Stimulated activated CD8-positive, alpha-beta memory T cell treated with anti-CD3 and anti-CD28 coated beads, Interleukin-2, amount 100 ng/mL, for 48 hours (primary cell): ENCODE measurements at places on chromosomes 6 and 20.

GRCh38 chr6:13952101-13952500 lies 27.3 kb downstream of the RNF182 start:
- DNase-seq: no peak

DNA sequence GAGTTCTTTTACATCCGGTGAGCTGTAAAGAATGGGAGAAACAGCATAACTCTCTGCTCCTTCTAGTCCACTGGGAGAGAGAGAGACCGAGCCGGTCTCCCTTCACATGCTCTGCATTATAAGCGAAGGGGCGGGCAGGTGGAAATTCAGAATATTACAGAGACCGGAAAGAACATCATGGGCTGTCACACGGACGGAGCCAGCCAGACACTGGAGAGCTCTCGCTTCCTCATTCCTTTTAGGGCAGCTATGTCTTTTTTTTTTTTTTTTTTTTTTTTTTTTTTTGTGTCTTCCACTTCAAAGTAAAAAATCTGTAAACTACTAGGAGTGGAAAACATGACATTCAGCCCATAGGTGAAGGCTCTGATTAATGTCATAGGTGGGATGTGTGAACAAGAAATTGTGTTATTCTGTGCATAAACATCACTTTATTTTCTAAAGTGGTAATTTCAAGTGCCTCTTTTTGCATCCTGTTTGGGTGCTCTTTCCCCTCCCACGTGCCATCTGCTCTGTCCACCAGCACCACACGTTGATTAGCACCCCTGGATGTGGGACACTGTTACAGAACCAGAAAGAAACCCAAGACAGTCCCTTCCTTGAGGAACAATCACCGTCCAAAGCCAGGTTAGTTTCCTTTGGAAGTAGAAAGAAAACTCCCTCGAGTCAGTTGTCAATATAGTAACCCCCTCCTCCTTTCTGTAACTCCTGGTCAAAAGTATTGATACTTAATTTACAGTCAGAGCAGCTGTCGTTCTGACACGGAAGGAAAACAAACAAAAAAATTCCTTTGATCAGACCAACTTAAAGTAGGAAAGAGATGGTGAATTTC lies at the start of gene TAGAP:
Gene TAGAP, minus strand, starts transcription at position 93 of the 829 bp plus-strand sequence. CDS start 845 bp downstream, outside the sequence.
- peak; percentile 70 for DNase-seq

- no peak for DNase-seq
These were observed 113.1 kb upstream of the ZNF217 start for GRCh38 chr20:53706466-53707370.

GRCh38 chr6:228881-229651 lies 63.2 kb upstream of the DUSP22 start:
- DNase-seq: no peak

DNA sequence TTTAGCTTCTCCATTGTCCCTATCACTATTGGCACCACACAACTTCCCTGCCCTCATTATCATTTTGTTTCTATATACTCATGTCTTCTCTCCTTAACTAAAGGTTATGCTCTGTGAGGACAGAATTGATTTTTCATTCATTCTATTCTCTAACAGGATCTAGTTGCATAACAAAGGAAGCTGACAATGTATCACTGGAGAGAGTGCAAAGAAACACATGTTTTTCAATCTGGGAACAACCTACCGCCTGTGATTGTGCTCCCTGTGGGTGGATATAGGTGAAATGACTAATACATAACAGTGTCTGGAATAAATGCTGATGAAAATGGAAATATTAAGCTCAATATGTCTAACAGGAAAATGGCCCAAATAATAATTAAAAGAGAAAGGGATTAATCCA lies 56.6 kb downstream of the COL12A1 start:
- DNase-seq: no peak

DNA sequence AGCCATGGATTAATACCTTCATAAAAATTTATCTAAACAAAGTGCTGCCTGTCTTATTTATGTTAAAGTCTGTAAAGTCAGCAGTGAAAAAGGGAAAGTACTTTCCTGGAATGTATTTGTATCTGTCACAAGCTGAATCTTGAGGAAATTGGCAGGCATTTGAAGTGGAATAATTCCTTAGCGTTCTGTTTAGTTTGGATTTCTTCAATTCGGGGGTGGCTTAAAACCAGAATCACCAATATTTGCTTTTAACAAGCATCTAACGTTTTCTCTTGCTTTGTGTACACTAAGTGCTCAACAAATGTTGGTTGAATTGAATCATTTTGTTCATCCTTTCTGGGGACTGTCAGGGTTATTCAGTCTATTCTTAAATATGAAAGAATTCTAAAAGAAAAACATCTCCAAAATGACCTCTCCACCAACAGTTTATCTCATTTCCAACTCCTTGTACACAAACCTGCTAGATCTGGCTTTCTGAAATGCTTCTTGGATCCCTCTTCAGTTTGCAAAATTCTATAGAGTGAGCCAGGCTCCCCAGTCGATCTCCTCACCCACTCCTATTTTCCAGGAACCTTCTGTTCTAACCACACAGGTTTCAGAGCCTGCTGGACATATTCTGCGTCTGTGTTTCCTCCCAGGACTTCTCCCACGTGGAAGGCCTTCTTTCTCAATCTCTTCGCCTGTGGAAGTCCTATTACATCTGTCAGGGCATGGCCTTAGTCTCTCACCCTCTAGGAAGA lies 2.0 kb upstream of the NPEPL1 start:
- DNase-seq: no peak

- no peak for DNase-seq
These were observed 183.6 kb upstream of the QKI start for GRCh38 chr6:163230901-163231300.

- DNase-seq: no peak
These were observed 15.8 kb downstream of the MYB start for GRCh38 chr6:135196739-135197510.

GRCh38 chr6:33211136-33211535 lies 2.8 kb downstream of the RING1 start:
- no peak for DNase-seq

DNA sequence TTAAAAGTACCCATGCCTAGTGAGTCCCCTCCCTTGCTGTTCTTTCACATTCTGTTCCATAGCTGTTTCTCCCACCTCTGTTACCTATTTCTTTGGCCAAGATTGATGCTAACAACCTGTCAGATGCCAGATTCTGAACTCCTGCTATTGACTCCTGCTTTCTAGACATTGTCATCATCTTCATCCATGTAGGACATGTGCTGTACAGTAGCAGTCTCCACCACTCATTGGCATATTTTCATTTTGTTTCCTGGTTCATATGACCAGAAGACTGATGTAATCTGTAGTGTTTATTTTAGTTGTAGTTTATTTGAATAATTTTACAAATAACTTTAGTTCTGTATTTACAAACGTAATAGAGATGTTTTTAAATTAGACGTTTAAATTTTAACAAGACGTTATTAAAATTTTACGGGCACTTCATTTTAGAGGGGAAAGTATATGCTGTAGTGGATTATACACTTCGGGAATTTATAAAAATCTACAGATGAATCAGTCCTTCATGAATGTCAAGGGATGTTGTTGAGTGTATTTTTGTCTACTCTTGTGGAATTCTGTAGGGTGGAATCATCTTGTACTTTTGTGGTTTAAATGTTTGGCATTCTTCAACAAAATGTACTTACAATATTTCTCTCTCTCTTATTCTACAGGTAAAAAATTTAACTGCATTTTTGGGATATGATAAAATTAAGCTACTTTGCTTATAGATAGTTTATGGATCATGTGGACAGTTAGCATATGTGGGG lies 34.1 kb downstream of the TRMT11 start:
- DNase-seq: no peak

DNA sequence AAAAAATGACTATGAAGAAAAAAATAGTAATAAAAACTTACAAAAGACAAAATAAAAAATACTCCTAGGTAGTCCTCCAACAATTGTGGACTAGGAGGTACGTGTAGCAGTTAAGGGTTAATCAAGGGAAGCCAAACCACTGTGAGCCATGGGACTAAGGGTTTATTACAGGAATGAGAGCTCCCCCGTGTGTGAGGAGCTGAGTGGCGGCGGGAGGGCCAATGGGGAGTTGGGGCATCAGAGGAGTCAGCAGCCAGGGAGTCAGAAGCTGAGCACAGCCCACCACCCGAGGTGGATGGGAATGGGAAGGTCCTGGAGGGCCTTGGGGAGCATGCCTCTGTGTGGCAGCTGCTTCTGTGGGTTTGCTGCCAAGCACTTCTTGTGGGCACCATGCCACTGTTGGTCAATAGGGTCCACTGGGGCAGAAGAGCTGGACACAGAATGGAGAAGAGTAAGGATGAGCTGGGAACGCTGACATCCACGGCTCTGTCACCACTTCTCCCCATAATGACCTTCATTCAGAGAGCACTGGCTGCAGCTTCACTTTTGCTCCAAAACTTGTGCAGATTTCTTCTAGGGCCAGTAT lies 373.3 kb downstream of the CDKAL1 start:
- DNase-seq: no peak

GRCh38 chr6:22601984-22602383 lies 32.6 kb downstream of the HDGFL1 start:
- no peak for DNase-seq

GRCh38 chr20:26135325-26136110 lies 438.9 kb upstream of the ZNF337 start:
- no peak for DNase-seq

DNA sequence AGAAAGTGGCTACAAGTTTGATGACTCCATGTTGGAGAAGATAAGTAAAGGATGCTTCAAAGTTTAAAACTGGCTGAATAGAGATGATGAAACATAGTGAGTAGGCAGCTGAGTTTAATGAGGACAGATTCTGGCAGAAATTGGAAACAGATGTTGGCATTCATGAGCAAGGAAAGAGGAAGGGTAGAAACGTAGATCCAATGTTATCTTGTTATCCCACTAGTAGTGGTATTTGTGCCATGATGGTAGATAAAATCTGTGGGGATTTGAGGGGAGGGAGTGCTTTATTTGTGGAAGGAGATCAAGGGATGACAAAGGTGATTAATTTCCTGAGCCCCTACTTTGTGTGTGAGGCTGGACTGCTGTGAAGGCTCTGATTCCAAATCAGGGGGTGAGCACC lies 69.5 kb downstream of the MRAP2 start:
- DNase-seq: no peak

DNA sequence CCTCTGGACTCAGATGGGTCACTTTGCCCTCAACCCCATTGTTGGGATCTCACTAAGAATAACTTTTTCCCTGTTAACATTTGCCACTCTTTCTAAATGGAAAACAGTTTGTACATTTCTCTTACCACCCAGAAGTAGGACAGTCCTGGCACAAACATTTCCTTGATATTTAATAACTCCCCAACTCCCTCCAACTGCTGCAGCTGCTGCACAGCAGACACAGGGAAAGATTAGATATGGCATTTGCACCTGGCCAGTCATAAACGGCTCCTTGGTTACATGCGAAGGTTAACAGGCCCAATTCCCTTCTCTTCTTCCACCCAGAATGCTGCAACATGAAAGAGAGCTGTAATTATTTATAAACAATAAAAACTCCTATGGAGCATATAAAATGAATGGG lies 55.9 kb upstream of the SOX4 start:
- no peak for DNase-seq

- no peak for DNase-seq
These were observed 1311.5 kb upstream of the GJE1 start for GRCh38 chr6:140821196-140821595.

DNA sequence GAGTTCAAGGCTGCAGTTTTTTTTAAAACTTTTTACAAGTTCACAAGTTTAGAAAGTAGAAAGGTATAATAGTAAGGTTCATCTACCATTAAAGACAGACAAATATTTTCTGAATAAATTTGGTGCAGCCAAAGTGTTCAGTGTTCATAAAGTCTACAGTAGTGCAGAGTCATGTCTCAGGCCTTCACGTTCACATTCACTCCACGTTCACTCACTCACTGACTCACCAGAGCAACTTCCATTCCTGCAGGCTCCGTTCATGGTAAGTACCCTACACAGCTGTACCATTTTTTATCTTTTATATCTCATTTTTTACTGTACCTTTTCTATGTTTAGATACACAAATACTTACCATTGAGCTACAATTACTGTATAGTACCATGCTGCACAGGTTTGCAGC lies 67.6 kb downstream of the B4GALT5 start:
- DNase-seq: no peak

DNA sequence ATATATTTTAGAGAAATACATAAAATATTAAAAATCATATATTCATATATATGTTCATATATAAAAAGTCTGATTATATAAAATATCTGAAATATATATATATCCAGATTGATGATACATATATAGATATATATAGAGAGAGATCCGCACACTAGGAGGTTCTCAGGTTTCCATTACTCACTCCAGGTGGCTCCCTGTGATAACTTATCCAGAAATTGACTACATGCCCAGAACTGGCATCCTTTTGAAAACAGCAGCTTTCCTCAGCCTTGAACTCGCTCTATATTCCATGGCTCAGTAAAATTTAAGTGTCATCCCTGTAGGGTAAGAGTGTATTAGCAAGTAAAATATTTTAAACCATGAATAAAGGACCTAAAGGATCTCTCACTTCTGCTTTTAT lies 206.8 kb downstream of the TINAG start:
- DNase-seq: no peak

DNA sequence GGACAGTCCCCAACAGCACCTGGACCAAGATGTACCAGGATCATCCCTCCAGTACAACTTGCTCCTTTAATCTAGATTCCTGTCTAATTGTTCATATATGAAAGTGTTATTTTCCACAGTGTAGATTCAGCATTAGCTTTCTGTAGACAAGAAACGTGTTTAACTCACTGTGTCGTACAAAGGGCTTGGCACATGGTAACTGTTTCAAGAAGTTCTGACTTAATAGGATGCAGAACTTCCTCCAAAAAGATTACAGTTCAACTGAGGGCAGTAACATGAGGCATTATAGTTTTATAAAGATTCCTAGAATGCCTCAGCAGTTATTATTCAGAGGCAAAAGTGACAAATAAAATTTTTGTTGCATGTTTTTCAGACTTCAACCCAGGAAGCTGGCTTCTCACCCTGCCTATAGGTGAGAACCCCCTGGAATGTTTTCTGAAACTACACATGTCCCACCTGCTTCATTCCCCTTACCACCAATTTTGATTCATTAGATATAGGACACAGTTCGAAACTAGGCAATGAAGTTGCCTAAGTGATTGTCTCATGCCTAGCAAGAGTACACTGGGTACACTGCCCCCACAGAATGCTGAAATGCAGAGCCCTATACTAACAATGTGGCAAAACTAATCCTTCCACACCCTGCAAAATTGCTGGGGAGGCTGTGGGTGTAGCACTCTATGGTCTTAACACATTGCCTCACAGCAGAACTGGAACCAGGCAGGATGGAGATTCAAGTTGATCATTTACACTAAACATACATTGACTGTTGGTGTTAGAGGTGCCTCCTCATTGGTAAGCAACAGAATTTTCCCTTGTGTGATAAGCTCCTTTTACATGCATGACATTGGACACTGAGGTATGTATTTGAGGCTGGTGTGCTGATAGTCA lies 22.6 kb upstream of the SH3BGRL2 start:
- DNase-seq: no peak

- DNase-seq: no peak
These were observed 20.3 kb downstream of the PGK2 start for GRCh38 chr6:49766762-49767161.
